ENCODE measurements at places on chromosomes 3 and 15.

GRCh38 chr3:155809181-155809580, 3.1 kb upstream of the C3orf33 start:
- DNase-seq: no peak

DNA sequence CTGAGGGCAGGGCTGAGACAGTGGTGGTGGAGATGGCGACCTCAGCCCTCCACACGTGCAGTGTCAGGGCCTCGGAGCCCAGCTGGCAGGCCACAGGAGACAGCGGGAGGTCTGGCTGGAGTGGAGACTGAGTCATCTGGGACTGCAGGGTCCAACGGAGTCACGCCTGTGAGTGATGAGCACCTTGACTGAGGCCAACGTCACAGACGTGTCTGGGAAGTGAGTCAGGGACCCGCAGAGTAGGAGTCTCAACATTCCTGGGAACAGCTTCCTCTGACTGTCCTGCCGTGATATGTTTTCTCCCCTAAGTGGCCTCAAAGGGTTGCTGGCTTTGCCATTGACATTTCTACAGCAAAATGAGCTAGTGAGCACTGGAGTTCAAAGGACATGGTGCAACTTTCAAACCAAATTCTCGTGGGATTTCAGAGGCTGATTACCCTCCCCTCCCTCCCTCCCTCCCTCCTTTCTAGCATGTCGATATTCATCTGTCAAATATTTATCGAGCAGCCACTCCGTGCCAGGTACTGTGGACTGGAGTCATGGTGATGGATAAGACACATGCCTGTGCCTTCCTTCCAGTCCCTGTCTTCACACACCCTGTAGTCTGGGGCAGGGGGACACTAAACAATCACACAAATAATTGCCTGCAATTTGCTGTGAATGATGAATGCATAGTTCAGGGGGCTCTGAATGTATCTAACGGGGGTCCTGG, 53.3 kb upstream of the AMOTL2 start:
- no peak for DNase-seq

GRCh38 chr3:58281069-58281468, 25.0 kb upstream of the RPP14 start:
- DNase-seq: no peak

GRCh38 chr3:70531063-70531657, 218.7 kb upstream of the MDFIC2 start:
- DNase-seq: no peak

DNA sequence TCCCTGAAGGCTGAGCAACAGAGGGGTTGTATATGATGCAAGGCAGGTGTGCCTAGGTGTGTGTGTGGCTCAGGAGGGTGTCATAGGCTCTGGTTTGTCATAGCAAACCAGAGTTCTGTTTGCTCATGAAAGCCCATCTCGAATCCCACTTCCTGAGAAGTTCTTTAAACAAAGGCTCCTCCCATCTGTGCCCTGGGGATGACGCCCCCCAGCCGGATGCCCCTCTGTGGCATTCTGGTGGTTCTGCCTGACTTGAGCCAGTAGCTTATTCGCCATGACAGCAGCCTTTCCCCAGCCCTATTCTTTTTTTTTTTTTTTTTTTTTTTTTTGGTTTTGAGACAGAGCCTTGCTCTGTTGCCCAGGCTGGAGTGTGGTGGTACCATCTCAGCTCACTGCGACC, 45.4 kb downstream of the PDIA5 start:
- DNase-seq: no peak

- DNase-seq: no peak
Observed at GRCh38 chr15:26050984-26051383, 187.9 kb upstream of the ATP10A start.

- no peak for DNase-seq
Observed at GRCh38 chr3:159080821-159081220, 279.0 kb downstream of the MFSD1 start.

- peak; percentile 28 for DNase-seq
Observed at GRCh38 chr15:38474155-38474757, 20.3 kb downstream of the FAM98B start.

DNA sequence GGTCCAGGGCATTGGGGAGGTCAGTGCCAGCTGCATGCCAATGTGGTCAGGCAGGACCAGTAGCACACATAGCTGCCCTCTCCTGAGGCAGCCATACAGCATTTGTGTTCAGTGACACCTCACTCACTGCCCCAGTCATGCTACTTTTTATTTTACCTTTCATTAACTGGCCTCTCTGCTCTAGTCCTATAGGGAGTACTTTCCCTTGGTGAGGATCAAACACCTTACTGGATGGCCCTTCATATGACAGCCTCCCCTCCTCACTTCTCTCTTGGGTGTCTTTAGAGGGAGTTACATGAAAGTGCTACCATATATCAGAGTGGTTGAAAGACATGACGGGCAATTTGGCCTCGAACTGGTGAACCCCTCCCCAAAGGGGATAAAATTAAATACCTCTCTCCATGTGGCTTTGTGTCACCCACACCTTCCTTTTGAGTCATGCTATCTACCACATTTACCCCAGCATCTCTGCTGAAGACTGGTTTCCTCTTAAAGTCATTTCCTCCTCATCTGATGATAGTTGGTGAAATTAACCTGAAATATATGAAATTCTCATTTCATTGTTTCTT, 17.6 kb downstream of the RLBP1 start:
- DNase-seq: peak; percentile 73

DNA sequence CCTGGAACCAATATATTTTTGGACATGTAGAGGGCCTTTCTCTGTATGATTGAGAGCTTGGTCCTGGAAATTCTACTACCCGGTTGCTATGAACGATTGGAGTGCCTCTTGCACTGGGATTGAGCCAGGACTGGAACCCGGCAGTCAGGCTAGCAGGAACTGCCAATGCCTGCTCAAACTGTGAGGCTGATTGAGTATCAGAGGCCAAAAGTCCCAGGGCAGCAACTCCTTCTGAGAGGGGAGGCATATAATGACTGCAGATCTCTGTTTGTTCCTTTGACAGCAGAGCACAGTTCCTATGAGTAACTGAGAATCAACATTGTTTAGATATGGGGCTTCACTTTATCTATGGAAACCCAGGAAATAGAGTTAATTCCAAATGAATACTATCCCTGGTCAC, 12.9 kb downstream of the IQCH start:
- no peak for DNase-seq

DNA sequence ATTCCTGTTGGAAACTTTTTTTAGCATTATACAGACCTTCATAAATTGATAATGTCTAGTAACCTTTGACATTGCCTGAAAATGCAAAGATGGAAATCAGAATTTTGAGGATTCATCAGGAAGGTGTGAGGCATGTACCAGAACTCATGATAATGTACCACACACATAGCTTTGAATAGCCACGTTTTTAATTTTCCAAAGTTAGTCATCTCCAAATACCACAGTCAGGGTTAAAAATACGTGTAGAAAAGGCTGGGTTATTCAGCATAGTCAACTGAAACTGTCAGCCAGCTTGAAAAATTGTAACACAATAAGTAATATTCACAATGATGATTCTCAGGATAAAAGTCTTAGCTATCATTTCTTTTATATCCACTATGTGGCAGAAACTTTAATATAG, 102.0 kb upstream of the THRB start:
- no peak for DNase-seq

GRCh38 chr3:185767002-185767688, 57.7 kb downstream of the IGF2BP2 start:
- no peak for DNase-seq

DNA sequence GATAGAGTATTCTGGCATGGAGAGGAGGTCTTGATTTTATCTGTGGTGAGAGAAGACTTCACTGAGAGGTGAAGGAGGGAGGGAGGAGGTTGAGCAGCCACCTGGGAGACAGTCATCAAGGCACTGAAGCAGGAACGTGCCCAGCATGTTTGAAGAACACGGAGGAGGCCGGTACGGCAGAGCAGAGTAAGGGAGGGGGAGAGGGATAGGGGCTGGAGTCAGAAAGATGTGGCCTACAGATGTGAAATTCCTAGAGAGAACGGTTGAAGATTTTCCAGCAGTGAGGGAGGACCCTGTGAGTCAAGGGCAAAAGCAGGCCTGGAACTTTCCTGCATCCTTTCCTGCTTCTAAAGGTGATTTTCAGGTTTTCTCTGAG, 21.7 kb upstream of the IQCF6 start:
- DNase-seq: no peak

DNA sequence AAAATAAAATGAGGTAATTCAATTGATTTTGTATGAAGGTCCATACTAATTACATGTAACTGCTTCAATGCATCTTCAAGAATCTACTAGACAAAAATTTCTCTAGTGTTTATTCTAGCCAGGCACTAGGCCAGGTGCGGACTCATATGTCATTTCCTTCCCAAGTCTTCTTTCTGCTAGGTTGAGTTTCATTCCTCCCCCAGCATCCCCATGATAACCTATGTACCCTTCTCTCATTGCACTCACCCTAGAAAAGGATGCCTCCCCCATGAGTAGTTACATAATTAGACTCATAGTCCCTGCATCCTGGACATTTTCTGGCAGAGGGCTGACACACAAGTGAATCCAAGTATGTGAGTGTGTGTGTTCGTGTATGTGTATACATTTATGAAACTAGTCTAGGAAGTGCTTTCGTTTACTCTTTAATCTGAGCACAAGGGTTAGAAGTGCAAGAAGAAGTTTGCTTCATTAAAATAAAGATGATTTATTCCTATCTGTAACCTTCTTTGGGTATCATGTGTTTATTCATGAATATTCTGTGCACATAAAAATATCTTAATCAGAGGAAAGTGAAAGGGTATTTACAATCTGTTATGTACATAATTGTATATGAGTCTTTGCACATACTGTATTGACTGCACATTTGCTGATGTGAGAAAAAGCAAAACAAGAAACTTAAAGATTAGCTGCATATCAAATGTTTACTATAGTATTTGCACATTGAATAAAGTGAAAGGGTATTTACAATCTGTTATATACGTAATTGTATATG, 585.6 kb upstream of the ZNF717 start:
- no peak for DNase-seq

- peak; percentile 50 for DNase-seq
Observed at GRCh38 chr15:40776537-40777141, 6.9 kb downstream of the C15orf62 start.

DNA sequence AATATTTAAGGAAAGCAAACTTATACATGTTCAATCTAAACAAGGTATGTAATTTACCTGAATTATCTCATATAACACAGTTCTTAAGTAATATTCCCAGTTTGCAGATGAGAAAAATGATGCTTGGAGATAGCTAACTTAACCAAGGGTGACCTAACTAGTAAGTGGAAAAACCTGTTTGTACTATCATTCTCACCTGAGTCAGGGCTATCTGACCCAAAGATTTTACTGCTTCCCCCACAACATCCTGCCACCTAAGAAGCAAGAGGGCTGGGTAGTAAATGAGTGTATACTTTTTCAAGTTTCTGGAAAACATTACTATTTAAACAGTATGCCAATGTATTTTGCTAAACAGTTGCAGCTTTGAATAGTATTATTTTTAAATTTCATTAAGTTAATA, 10.6 kb downstream of the TP63 start:
- no peak for DNase-seq

DNA sequence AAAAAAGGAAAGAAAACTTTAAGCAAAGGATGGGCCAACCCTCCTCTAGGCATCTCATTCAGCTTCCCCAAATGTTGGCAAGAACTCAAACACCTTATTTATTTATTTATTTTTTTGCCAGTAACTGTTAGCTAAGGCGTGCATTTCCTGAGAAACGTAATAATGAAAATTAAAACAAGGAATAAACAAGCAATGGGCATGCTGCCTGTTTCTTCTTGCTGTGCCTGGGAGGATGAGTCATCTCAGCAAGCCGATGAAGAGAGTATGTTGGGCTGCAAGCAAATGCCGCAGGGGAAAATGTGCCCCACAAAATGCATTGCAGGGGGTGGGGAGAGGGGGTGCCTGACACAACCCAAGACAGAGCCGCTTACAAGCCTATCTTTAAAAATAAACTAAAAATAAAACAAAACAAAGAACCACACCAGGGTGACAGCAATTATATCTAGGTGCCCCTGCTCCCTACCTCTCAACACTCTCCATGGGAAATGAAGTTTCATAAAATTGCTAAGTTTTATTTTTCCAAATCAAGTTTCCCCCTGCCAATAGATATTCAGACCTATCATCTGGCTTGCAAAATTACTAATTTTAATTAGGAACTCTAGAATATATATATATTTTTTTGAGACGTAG, 40.3 kb downstream of the EIF4E3 start:
- no peak for DNase-seq

GRCh38 chr3:19347671-19348070, 199.4 kb downstream of the KCNH8 start:
- no peak for DNase-seq

DNA sequence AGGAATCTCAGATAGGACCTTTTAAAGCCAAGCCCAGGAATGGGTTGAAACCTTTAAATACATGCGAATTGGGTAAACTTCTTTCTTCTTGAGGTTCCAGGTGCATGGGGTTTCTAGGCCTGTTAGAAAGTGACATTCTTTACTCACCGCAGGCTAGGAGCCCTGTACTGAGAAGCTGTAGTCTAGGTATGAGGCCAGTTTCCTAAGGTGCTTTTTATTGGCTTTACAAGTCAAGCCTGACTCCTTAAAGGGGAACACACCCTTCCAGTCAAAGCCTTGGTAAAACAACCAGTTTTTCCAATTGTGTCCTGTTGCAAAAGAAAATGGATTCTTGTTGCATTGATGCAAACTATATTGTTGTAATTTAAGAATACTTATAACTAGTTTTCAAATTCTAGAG, 76.1 kb upstream of the ATP11B start:
- no peak for DNase-seq

DNA sequence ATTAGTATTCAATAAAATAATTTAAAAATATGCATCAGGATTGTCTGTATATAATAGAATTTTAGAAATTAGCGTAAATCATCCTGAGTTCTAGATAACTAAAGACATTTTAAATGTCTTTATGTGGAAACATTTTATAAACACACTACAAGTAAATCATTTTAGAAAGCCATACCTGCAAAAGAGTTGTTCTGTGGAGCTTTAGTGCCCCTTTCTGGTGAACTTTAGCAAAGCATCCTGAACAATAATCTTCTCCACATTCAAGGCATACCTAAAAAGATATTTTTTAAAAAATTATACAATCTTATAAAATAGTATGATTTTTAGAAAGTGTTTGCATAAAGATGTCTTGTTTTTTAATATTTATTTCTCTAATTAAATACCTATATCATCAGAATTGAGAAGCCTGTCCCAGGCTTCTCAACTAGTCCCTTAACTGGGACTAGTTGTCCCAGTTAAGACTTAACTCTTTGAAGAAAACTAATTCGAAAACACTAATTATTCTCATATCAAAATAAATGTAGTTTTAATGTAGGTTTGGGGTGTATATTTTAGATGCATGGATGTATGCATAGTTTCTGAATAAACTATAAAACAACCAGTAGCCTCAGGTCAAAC, 29.7 kb downstream of the ZBBX start:
- DNase-seq: no peak

GRCh38 chr3:195163719-195164572, 107.0 kb downstream of the XXYLT1 start:
- no peak for DNase-seq

GRCh38 chr3:139455855-139456254, 20.5 kb downstream of the RBP2 start:
- no peak for DNase-seq

- no peak for DNase-seq
Observed at GRCh38 chr15:73330206-73331051, 38.3 kb downstream of the HCN4 start.

Measured in stimulated activated naive CD8-positive, alpha-beta T cell treated with anti-CD3 and anti-CD28 coated beads, Interleukin-15, amount 100 ng/mL, for 72 hours (primary cell).